ENCODE measurements at places on chromosomes 6 and 20.
A peak's percentile ranks its signal among the peaks of the same experiment; 100 is the strongest.

DNA sequence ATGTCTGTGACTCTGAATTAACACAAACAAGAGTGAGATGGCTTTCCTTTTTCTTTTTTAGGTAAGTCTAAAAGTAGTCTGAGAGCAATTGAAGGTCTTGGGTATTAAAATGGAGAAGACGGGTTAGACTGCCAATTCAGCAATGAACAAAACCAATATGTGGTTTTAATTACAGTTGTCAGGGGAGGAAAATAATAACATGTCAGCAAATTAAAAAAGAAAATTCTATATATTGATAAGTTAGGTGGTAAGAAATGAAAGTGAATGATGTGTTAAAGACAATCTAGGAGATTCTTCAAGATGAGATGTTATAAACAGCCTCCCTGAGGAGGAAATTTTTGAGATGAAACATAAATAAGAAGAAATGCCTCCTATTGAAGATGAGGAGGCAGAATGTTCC is 150.6 kb upstream of the HSF2 start:
- no peak for DNase-seq

DNA sequence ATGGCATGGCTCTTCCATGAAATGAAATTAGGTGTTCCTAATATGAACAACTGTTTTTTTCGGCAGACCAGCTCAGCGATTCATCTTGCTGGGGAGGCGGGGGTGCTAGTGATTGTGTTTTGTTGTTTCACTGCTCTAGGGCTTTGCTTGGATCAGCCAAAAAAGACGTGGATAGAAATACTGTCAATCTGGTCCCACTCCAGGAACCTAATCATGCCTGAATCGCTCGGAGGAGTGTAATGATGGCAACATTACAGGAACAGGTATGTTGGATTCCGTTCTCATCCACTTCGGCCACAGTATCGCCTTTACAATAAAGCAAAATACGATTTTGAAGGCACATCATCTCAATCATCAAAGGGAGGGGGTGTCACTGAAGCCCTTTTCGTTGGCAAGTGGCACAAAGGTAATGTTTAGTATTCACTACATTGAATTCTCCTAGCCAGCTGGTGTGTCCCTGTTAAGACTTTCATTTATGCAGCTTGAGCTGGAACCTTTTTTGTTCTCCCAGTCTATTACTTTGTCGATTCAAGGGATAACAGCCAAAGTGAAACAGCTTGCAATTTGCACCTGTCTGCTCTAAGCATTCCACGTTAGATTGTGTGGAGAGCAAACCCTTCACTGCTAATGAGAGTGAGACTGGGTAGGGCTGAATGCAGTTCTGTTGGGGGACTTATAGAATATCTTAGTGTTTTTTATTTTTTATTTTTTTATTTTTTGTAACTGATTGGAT is 477.7 kb downstream of the TFAP2A start:
- DNase-seq = no peak

- no peak for DNase-seq
These were observed 265.2 kb upstream of the RIN2 start for GRCh38 chr20:19492687-19493336.

DNA sequence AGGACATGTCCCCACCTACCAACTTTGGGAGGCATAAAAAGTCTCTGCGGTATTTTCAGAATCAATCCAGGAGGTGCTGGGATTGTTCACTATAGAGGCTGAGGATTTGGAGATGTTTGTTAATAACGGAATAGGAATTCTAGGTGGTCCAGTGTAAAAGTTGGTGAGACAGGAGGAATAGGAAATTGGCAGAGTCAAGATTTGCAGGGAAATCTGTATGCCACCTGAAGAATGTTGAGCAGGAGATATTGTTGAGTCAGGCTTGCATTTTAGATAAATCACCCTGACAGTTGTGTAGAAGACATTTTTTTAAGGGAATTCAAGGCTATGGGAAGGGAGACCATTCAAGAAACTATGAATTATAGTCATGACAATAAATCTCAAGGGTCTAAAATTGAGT is 124.8 kb downstream of the COL12A1 start:
- no peak for DNase-seq

- no peak for DNase-seq
These were observed 24.8 kb downstream of the RNF146 start for GRCh38 chr6:127291495-127291894.

DNA sequence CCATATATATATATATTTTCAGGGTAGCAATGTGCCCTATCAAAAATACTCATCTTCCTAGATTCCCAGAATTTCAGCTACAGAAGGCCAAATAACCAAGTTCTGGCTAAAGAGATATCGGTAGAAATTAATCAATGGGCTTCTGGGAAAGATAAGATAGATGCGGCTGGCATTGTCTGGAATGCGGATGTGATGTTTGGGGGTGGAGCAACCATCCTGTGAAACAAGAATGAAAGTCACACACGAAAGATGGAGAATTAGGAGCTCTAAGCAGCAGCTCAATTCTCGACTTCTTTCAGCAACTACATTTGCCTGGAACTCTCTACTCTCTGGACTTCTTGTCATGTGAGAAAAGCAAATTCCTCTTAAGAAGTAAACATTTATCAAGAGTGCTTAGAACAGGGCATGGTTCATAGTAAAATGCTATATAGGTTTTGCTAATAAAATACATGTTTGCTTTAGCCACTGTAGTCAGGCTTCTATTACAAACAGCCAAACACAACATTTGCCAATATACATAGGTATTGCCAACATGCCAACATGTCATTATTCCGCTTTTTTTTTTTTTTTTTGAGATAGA is 90.8 kb downstream of the CLIC5 start:
- no peak for DNase-seq

GRCh38 chr6:11149551-11149950 is 38.0 kb upstream of the ERVFRD-1 start:
- no peak for DNase-seq

- no peak for DNase-seq
These were observed 2.3 kb downstream of the TFAP2C start for GRCh38 chr20:56631318-56631989.

GRCh38 chr6:44079672-44080071 is 47.6 kb downstream of the MRPL14 start:
- no peak for DNase-seq

GRCh38 chr6:1591243-1591642 is 18.5 kb upstream of the FOXC1 start:
- no peak for DNase-seq

DNA sequence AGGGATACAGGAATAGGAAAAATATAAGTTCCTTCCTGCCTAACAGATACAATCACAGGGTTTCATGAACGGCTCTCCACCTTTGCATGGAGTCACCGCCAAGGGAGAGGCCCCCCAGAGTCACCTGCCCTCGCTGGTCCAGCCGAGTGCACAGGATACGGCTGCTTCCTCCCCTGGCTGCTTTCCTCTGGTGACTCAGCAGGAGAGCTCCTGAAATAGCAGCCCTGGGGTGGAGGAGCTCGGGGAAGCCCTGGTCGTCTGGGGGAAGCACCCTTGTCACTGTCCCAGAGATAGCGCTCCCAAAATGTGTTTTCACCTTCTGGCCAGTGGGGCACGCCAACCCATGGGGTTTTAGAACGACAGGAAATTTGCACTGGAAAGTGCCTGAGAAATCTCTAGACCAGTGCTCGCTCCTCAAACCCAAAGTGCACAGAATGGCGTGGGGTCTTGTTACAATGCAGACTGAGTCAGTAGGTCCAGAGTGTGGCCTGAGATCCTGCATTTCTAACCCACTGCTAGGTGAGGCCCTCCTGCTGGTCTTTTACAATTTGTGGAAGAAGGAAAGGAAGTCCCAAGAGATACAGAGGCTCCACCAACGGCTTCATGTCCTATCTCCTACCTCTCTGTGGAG is 35.9 kb upstream of the FAM50B start:
- DNase-seq = peak; percentile 73

- no peak for DNase-seq
These were observed 117.2 kb upstream of the ESR1 start for GRCh38 chr6:151690303-151690702.

- DNase-seq = no peak
These were observed 60.1 kb upstream of the PRSS16 start for GRCh38 chr6:27187231-27188060.

DNA sequence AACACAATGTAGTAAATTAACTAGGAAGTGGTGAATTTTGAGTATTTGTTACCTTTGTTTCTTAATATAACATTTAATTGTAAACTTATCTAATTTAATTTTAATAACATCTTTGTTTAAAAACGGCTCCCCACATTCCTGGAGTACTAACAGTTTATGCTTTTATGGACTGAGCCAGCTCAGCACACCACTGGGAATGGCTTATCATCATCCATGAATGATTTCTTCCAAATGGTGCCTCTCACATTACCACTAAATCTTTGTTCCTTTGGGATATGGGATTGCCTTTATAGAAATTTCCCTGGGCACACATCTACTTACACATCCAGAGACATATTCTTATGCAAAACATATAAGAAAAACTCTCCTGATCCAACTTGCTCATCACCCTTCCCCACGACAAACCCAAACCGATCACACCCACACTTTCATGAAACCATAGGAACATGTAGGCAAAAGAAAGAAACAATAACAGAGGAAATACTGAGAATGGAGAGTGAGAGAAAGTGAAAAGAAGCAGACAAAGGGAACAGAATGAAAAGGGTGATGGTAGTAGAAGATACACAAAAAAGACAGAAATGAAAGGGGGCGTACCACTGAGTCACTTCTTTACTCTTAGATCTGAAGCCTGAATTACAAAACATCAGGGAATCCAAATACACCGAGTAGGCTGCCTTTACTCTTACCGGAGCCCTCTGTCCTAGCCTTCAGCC is 58.5 kb upstream of the KCNK16 start:
- DNase-seq = no peak

DNA sequence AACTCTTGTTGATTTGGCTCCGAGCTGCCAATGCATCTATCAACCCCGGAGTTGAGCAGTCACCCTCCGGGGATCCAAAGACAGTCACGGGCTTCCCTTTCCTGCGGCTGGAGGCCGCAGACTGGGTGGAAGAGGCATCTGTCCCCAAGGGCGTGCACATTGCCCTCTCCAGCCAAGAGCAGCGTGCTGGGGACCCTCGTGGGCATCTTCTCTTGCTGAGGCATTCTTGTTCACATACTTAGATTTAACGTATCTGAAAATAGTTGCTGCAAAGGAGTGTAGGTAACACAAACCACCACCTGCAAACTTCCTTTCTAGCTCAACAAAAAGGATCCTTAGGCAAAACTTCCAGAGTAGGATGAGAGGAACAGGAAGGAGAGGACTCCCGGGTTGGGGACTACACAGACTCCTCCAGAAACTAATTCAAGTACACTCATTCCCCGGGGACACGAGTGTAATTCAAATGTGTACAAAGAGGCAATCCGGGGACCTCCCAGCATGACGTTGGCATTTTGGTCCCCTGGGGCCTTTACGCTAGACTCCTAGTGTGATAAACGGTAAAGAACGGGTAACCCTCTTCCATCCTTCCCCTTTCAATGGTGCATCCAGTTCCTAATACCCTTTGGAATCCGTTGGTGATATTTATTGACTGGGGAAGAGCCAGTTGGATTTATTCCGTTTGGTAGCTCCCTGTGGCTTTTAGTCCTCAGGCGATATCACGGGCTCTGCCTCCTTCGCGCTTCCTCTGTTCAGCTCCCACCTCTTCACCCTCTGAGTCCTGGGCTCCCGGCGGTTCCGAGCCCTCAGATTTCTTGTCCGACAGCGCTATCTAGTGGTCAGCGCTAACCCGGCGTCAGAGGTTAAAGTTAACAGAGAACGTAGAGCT is 2.7 kb upstream of the COL12A1 start:
- peak; percentile 83 for DNase-seq

DNA sequence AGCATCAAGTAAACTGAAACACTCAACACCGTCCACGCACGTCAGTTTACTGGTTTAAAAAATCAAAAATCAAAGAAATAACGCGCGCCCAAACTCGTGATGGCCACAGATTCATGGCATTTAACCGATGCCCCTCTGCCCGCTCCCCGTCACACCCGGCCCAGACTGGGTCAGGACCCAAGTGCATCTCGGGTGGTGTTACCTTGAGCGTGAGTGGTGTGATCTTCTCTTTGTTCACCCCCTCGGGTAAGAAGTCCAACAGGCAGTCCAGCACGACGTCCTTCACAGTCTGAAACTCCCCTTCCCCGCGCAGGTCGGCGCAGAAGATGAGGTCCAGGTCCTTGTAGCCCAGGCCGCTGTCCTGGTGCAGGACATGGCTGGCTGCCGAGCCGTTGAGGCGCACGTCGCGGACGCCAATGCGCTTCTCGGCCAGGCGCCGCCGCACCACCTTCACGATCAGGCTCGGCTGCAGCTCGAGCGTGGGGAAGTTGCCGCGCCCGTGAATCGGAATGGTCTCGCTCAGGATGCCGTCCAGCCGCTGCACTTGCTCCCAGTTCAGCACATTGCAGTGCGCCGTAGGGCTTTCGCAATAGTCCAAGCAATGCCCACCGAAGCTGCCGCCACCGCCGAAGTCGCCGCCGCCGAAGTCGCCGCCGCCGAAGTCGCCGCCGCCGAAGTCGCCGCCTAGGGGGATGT is 945 bp downstream of the TENT5A start:
- DNase-seq = peak; percentile 60

DNA sequence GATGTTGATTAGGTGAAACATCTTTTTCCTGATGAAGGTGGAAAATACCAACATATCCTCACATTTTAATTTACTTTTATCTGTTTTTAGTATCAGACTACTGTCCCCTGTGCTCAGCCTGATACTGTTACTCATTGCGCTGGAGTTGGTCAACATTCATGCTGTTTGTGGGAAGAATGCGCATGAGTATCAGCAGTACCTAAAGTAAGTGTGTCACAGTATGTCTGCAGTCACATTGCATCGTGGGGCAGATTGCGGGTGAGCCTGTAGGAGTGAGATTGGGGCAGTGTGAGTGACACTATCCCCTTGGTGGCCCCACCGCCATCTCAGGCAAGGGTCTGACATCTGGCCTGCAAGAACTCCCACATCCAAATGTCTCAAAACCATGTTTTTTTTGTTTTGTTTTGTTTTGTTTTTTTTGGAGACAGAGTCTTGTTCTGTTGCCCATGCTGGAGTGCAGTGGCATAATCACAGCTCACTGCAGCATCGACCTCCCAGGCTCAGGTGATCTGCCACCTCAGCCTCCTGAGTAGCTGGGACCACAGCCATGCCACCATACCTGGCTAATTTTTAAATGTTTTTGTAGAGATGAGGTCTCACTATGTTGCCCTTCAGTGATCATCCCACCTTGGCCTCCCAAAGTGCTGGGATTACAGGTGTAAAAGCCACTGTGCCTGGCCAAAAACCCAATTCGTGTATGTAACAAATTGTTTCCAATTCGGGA is 27.8 kb downstream of the ERMARD start:
- DNase-seq = no peak

- DNase-seq = no peak
These were observed 369.5 kb downstream of the THBS2 start for GRCh38 chr6:168884050-168884645.

DNA sequence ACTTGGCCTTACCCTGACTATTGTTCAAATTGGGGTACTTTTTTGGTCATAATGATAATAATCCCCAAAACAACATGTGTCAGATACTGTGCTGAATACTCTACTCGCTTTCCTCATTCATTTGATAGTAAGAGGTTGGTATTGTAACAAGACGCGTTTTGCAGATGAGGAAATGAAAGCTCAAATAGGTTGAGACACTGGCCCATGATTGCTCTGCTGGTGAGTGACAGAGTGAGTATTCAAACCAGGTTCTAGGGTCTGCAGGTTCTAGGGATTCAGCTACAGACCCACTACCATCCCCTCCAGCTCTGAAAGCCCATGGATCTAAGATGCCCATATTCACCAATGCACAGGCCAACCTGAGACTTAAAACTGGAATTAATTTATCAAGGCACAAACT is 1.3 kb upstream of the ENPP4 start:
- no peak for DNase-seq

GRCh38 chr6:108676555-108676954 is 115.8 kb downstream of the FOXO3 start:
- DNase-seq = no peak

GRCh38 chr20:63117661-63118302 is 98.1 kb downstream of the YTHDF1 start:
- DNase-seq = no peak

GRCh38 chr6:7138921-7139358 is 31.2 kb downstream of the RREB1 start:
- DNase-seq = no peak
